NCI-H1105 (cell line): ENCODE measurements at places on chromosomes 3 and 15.

GRCh38 chr3:85760342-85760741 is 801.6 kb downstream of the CADM2 start:
- no peak for DNase-seq

- DNase-seq: peak; percentile 69
Observed at GRCh38 chr3:46065294-46065705, 38.0 kb upstream of the XCR1 start.

GRCh38 chr15:51771773-51772172 is 20.4 kb downstream of the TMOD2 start:
- DNase-seq: no peak

- no peak for DNase-seq
Observed at GRCh38 chr3:110069761-110070160, 732.4 kb upstream of the DPPA4 start.

GRCh38 chr3:110126065-110126464 is 788.7 kb upstream of the DPPA4 start:
- no peak for DNase-seq

DNA sequence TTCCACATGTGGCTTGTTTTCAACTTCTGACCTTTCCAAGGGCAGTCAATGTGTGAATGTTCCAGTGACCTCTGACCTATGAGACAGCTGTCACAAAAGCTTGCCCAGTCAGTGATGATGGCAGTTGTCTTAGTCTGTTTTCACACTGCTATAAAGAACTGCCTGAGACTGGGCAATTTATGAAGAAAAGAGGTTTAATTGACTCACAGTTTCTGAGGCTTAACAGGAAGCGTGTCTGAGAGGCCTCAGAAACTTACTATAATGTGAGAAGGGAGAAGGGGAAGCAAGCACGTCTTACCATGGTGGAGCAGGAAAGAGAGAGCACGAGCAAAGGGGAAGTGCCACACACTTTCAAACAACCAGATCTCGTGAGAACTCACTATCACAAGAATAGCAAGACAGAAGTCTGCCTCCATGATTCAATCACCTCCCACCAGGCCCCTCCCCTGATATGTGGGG is 95.6 kb downstream of the ECT2 start:
- no peak for DNase-seq

DNA sequence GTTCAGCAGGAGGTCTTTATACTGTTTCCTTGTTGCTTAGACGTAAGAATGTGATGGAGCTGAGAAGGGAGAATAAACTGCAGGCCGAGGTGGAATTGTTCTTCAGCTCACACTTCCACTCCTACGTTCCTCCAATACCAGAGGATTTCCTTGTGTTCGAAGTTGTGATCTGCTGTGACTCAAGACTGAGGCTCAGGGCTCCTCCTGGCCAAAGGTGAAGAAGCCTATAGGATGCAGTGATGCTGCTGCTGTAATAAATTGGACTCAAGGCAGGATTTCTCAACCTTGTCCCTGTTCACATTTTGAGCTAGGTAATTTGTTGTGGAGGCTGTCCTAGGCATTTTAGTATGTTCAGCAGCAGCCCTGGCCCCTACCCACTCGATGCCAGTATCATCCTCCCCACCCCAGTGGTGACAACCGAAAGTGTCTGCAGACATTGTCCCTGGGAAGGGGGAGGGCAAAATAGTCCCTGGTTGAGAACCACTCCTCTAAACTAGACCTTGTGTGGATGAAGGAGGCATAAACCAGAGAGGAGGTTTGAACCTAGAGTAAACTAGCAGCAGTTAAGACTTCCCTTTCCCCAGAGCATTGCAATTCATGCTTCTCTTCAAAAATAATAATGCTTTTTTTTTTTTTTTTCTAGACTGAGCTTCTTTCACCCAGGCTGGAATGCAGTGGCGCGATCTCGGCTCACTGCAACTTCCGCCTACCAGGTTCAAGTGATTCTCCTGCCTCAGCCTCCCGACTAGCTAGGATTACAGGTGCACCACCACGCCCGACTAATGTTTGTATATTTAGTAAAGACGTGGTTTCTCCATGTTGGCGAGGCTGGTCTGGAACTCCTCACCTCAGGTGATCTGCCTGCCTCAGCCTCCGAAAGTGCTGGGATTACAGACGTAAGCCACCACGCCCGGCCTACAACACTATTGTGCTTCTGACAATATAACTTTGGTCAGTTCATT is 11.1 kb downstream of the RAP2B start:
- no peak for DNase-seq

- DNase-seq: no peak
Observed at GRCh38 chr15:74809956-74810355, 2.7 kb upstream of the LMAN1L start.

GRCh38 chr3:153150991-153151390 is 11.0 kb upstream of the RAP2B start:
- no peak for DNase-seq

GRCh38 chr15:31039961-31040360 is 48.5 kb upstream of the MTMR10 start:
- DNase-seq: no peak

DNA sequence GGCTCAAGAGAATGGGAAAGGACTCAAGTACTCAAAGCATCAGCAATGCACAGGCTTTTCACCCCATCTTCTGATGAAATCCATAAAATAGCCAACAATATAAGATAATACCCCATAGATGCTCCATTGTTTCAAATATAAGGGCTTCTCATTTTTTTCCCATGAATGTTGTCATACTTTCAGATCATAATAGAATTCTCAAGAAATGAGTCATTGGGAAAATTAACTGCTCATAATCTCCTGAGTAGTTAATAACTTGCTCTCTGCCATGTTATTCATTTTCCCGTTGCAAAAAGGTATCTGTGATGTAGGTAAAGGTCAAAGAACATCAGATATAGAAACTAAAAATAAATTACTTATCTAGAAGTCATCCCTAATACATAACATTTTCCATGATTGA is 121.9 kb downstream of the NSUN3 start:
- no peak for DNase-seq

GRCh38 chr3:129673897-129674797 is 67.7 kb upstream of the PLXND1 start:
- DNase-seq: no peak

GRCh38 chr3:56484525-56485032 is 16.3 kb upstream of the ERC2 start:
- DNase-seq: no peak

- DNase-seq: no peak
Observed at GRCh38 chr15:73881579-73882320, 8.4 kb downstream of the TBC1D21 start.

GRCh38 chr15:63044077-63044644 is 1.6 kb downstream of the TPM1 start:
- DNase-seq: no peak

DNA sequence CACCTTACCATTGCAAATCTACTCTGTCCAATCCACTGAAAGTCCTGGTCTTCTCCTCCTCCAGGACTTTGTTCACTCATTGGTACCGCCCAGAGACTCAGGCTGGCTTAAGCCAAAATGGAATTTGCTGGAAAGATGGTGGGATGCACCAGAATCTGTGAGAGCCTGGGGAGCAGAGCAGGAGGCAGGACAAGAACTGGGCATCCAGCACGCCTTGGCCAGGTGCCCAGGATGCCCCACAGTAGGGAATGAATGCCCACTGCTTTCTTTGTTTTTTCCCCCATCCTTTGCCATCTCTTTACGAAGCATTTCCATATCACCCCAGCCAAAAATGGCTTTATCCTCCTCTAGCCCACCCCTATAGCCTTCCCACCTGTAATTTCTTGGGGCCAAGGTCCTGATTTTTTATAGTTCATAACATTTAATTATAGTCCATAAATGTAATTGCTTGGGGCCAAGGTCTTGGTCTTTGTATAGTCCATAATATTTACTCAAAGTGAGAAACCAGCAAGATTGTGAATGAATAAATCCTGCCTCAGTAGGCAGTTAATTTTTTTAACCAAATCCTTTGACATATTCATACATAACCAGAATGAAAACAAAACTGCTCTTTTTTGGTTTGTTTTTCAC is 23.3 kb upstream of the IREB2 start:
- no peak for DNase-seq

- no peak for DNase-seq
Observed at GRCh38 chr15:60315878-60316277, 81.9 kb downstream of the ANXA2 start.

GRCh38 chr3:23550402-23550801 is 255.4 kb upstream of the UBE2E1 start:
- DNase-seq: no peak

GRCh38 chr3:142318331-142318730 is 92.9 kb upstream of the GK5 start:
- DNase-seq: no peak
